Activated CD8-positive, alpha-beta memory T cell treated with anti-CD3 and anti-CD28 coated beads for 48 hours (primary cell): ENCODE measurements at places on chromosomes 6 and 20.
A peak's percentile ranks its signal among the peaks of the same experiment; 100 is the strongest.

GRCh38 chr6:2890976-2891767 is 11.9 kb downstream of the SERPINB9 start:
- no peak for DNase-seq

DNA sequence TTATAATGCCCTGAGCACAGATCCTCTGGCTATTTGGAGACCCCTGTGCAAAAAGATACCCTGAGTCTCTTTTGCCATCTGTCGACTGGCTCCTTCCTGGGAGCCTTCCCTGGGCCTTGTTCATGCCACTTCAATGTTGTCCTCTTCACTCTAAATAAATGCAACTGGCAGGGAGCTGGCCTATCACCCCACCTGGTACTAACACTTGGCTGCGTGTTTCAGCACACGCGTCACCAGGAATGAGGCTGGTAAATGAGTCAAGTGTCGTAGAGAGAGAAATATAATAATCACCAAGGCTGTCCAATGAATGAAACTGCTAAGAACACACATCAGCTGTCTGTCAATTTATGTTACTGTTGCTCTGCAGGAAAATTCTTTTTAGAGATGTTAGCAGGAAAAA is 374.6 kb upstream of the JARID2 start:
- DNase-seq, result no peak

DNA sequence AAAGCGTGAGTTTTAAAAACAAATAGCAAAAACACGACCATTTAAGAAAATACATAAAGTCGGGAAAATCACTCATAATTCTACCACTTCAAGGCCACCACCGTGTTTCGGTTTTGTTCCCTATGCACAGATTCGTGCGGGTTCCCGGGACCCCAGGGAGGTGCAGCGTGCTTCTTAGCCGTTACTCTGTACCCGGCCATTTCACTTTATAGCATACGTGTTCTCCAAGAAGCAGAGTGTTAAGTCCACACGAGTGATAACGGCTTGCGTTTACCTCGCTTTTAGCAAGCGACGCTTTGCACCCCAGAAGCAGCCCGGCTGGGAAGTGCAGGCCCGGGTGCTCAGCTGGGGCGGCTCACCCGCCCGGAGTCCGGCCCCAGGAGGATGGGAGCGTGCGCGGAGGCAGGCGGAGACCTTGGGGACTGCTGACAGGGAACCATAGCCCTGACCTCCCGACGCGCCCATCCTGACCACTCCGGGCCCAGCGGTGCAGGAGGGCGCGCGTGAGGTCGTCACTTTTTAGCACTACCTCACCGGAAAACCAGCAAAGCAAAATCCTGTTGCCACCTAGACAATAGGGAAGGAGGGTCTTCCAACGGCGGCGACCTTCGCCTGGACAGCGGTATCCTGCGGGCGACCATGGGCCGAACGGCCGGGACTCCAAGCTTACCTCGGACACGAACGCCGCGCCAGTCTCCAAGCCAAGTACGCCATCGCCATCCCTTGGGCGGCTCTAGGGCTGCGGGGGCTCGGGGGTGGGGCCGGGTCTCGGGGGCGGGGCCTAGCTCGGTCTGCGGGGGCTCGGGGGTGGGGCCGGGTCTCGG is at the start of gene ECI2:
Gene ECI2, minus strand, starts transcription at position 735 of the 824 bp plus-strand sequence. Its CDS starts 15 bp downstream, at position 720.
- peak; percentile 20 for DNase-seq

DNA sequence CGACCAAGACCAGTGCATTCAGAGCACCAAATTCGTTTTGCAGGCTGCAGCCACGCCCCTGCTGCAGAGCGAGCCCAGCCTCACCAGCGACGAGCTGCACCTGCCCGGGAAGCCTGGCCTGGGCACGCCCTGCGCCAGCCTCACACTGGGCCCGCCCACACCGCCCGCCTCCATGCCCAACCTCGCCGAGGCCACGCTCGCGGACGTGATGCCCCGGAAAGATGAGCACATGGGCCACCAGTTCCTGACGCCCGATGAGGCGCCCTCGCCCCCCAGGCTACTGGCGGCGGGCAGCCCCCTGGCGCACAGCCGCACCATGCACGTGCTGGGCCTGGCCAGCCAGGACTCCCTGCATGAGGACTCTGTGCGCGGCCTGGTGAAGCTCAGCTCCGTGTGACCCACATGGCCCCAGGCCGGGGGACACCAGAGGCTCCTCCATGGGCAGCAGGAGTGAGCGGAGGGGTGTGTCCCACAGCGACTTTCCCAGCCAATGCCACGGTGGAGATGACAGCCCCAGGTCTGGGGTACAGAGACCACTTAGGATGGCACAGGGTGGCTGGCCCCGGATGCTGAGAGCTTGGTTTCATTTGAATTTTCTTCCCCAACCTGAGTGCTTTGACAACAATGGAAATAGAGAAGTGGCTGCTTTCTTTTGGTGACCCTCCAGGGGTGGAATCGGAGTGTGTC is 150.2 kb upstream of the SNX9 start:
- no peak for DNase-seq

DNA sequence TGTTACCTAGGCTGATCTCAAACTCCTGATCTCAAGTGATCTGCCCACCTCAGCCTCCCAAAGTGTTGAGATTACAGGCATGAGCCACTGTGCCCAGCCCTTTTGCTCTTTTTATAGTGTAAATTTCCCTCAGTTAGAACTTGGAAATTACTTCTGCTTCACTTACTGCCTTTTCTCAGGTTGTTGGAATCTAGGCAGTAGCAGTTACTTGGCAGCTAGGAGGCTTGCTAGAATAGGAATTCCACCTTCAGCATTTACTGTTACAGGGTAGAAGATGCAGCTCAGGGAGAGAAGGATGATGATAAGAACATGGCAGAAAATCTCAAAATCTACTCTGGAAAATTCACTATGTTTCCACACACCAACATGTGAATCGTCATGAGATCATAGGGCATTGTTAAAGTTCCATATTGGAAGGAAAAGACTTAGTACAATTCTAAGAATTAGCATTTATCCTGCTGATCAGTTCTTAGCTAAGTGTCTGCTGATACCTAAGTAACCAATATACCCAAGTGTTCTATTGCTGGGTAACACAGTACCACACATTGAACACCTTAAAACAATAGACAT is 182.2 kb downstream of the SLC16A10 start:
- DNase-seq, result no peak

GRCh38 chr6:64330694-64331307 is 695.2 kb downstream of the PHF3 start:
- DNase-seq, result no peak
